ENCODE measurements at places on chromosomes 5 and 9. TPM values are rescaled to one million over a fixed set of nuclear protein-coding genes. Genes with fewer than 3 reads are reported as not detected.

The TCF7 gene
- total RNA-seq, result 6.1 TPM

The FGF10 gene
- not detected for total RNA-seq

The ISL1 gene
- total RNA-seq, result not detected

The LRRTM2 gene
- total RNA-seq, result 0.73 TPM

The LECT2 gene
- not detected for total RNA-seq

The UGT3A2 gene
- not detected for total RNA-seq

The CER1 gene
- total RNA-seq, result not detected

The PCDHGA3 gene
- not detected for total RNA-seq

The COL15A1 gene
- 0.47 TPM for total RNA-seq

The IL13 gene
- 19.6 TPM for total RNA-seq

The PCDHB16 gene
- not detected for total RNA-seq

The LOX gene
- not detected for total RNA-seq

The CCNI2 gene
- total RNA-seq, result 3.9 TPM

GRCh38 chr5:78497573-78498533 is 137.4 kb downstream of the SCAMP1 start:
- DNase-seq, result no peak

DNA sequence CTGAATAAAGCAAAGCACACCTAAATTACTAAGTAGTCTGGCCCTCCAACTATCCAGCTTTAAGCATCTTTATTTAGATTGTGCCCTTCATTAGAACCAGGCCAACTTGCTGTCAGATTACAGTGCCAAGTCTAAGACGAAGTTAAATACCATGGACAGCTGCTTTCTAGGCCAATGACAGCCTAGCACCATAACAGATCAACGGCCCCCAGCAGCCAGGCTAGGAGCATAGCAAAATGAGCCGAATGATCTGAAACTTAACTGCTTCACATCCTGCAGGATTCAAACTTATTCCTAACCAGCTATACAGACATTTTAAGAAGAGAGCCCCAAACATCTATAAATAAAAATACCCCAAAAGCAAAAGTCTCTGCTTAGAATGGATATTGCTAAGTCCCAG is 6.8 kb downstream of the SLC24A2 start:
- no peak for DNase-seq

DNA sequence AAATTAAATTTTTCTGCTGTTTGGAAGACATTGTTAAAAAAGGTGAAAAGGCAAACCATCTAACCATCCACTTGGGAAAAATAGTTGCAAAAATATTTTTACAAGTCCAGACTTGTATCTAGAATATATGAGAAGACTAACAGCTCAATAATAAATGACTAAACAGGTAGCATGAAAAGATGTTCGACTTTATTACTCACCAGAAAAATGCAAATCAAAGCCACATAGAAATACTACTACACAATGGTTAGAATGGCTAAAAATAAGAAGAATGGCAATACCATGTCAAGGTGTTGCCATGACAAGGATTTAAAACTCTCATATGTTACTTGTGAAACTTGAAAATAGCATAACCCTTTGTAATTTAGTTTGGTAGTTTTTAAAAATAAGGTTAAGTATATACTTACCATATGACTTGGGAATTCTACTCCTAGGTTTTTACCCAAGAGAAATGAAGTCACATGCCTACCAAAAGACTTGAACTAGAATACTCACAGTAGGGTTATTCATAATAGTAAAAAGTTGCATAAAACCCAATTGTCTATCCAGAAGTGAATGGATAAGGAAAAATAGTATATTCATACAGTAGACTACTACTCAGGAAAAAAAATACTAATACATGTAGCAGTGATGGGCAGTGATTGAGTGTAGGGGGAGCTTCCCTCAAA is 93.8 kb downstream of the VPS13A start:
- no peak for DNase-seq

DNA sequence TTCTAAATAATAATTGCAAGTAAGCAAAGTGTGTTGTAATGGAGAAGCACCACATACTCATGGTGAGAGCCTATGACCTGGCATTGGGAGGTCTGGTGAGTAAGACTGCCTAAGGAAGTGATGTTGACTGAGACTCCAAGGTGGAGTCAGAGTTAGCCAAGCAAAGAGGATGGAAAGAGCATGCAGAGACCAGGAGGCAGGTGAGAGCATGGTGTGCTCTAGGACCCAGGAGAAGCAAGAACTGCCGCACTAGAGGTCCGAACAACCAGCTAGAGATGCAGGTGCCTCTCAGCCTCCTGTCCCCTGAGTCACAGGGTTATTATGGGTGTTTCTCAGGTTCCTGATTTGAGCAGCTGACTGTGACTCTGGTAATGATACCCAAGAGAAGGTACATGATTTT is 27.3 kb downstream of the ANP32B start:
- no peak for DNase-seq

DNA sequence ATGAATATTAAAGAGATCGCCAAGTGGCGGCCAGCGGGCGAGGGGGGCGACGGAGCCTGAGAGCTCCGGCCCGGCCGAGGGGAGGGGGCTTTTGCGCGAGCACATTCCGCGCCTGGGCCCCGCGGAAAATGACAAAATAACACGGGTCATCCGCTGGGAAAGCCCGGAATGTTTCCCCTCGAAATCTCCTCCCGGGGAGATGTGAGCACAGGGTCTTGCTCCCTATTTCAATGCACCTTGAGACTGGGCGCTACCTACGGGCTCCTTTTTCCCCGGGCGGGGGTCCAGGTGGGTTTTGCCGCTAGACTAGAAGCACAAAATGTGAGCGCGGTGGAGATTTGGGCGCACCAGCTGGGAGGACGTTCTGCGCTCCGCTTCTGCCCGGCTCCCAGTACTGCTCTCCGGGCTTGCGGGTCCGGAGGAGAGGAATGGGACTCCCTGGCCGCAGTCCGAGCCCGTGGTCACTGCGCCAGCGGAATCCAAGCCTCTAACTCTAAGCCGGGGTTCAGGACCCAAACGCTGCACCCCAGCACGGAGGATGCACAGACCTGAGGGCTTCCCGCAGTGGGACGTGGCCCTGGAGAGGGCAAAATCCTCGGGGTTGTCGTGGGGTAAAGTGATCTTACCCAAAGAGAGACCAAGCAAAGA is 2.8 kb upstream of the PRDM12 start:
- no peak for DNase-seq

GRCh38 chr9:113566712-113567071 is 103.2 kb downstream of the RGS3 start:
- DNase-seq, result no peak

- no peak for DNase-seq
Observed at GRCh38 chr9:88215196-88216125, 77.2 kb upstream of the SPATA31C2 start.

DNA sequence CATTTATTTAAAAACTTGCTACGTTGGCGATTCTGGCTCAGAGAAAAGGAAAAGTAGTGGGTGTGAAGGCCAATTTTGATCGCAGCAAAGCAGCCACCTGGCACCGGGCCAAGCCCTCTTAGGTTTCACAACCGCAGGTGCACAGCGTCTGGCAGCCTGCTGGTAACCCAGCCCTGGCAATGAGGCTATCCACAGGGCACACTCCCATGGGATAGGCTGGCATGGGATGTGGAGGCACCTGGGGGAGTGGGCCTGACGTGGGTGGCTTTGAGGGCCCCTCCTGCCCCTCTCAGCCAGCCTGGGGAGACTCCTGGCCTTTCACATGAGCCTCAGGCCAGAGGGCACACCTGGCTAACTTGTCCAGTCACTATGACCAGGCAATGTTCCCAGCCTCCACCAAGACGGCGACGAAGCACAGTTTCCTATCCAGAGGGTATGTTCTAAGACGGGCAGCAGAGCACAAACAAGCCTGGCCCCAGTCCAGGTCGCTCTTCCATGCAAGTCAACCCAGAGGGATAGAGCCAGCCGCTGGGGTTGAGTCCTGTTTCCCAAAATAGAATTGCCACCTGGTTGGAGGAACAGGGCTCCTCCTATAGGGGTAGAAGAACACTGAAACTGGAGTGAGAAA is 19.0 kb downstream of the CMBL start:
- DNase-seq, result no peak

DNA sequence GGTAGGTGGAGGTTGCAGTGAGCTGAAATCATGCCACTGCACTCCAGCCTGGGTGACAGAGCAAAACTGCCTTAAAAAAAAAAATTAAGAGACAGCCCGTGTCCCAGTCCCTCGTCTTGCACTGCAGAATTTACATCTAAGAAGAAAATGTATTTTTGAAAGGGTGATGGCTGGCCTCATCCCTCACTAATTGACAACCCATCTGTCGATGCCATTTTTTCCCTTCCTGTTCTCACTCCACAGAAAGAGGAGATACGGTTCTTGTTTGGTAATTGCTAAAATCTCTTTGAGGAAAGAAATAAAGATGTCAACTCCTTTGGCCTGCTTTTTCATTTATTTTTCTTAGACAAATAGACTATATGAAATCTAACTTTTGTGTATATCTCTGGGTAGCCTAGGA is 2.4 kb upstream of the LSM11 start:
- DNase-seq, result no peak

DNA sequence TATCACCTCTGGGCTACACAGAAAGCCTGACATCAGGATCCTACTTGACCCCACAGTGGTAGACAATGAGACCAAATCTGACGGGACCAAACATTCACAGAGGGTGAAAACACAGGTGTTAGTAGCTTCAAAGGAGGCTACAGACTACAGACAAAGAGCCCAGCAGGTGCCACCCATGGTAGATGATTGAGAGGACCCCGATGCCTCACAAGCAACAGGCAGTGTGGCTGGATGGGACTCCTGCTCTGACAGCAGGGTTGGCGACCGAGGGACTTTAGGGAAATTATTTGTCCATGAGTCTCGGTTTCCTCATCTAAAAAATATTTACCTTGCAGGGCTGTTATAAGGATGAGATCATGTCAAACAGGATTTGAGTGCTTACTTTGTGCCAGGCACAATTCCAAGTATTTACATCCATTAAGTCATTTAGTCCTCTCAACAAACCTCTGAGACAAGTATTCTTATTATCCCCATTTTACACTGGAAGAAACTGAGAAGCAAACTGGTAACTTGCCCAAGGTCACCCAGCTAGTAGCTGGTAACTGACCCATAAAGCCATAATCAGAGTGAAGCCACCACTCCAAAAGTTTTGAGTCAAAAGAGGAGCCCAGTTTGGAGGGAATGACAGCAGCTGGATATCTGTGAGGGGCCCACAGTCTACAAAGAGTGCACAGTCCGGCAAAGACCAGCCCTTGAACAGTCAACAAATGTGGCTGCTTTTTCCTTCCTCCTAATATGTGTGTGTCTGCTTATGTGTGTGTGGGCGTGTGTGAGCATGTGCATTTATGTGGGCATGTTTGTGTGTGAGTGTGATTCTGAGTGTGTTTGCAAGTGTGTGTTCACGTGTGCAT is 502.0 kb downstream of the BNC2 start:
- no peak for DNase-seq

DNA sequence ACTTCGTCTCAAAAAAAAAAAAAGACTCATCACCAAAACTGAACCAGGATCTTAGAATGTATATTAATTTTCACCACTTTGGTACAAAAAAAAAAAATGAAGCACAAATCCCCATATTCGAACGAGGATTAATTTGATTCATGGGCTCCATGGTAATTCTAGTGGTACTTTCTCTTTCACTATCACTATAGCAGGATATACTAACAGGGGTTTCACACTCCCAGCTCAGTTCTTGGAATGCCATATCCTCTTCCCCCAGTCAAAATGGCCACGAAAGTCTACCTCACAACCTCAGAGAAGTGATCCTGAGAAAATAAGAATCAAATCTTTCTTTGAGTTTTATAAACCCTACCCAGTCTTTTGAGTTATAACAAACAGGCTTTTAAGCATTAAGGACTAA is 235.7 kb downstream of the FBXL17 start:
- DNase-seq, result no peak

DNA sequence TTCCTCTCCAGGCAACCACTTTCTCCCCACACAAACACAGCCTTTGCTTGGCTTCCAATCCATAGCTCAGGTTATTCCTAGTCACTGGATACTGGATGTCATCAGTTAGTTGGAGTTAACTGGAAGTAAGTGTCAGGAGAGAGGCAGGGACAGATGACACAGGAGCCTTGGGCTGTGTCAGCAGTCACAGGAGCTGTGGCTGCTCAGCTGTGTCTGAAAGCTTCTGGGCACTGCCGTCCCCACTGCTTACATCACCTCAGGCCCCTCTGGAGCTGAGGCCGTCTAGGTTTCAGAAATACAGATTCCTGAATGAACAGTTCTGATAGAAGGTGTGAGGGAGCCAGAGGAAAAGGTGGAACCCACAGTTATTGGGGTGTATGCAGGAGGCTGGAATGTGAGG is 17.3 kb upstream of the FAM240B start:
- no peak for DNase-seq

GRCh38 chr5:927172-928015 is 34.7 kb downstream of the TRIP13 start:
- no peak for DNase-seq

DNA sequence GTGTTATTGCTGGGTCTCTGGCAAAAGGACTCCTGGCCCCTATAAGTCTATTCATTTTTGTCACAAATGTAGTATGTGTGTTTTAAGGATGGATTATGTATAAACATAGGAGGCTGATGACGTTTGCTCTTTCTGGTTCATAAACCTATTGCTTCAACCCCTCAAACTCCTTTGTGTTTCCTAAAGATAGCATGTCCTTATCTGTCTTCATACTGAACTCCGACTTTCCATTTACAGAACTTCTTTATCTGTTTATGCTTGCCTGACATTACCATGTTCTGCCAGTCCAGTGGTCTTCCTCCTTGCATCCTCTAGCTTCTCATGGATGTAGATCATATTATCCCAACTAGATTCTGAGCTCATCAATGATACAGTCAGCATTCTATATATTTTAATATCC is 46.1 kb downstream of the ARHGEF28 start:
- no peak for DNase-seq

- no peak for DNase-seq
Observed at GRCh38 chr5:181217111-181217802, 5.8 kb upstream of the TRIM41 start.

GRCh38 chr5:171538681-171539080 is 119.2 kb downstream of the FGF18 start:
- no peak for DNase-seq

- DNase-seq, result no peak
Observed at GRCh38 chr5:69038539-69038938, 55.3 kb upstream of the SLC30A5 start.

DNA sequence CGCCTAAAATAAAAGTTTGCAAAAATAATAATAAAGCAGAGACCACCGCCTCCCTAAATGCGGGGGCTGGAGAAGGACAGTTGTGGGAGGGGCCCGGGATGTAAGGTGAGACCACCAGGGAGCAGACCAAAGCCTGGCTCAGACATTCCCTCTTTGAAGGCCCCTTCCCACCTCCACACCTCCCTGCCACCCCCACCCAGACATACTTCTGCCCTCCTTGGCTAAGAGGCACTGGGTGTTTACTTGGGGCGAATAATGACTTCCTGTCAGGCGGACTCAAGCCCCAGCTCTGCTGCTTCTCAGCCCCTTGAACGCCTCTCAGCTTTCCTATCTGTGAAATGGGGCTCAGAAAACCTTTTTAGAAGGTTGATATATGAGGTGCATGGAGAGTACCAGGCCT is 58.8 kb upstream of the GGTA1 start:
- no peak for DNase-seq

GRCh38 chr9:89536145-89536574 is 38.2 kb upstream of the SEMA4D start:
- no peak for DNase-seq

Measured in natural killer cell treated with Interleukin-12 subunit alpha and Interleukin-12 subunit beta and Interleukin-15 and Interleukin-18, amount 100 ng/mL, for 72 hours (primary cell).